ENCODE measurements at places on chromosomes 11 and 22. TPM values are rescaled to one million over a fixed set of nuclear protein-coding genes. Genes with fewer than 3 reads are reported as not detected.

GRCh38 chr22:39556970-39557841, 13.3 kb upstream of the CACNA1I start:
- no peak overlapping the region for H3K27ac ChIP-seq
- H3K4me1 ChIP-seq = no peaks in the 10 kb centered on the region
- H3K27me3 ChIP-seq = no peaks in the 10 kb centered on the region
- peak; percentile 50 for DNase-seq
- no peaks in the 10 kb centered on the region for H3K36me3 ChIP-seq
- H3K4me3 ChIP-seq = peak overlapping the region; percentile 17

- no peak overlapping the region for H3K4me3 ChIP-seq
- no peak overlapping the region for H3K27ac ChIP-seq
- H3K27me3 ChIP-seq = no peaks in the 10 kb centered on the region
- peaks cover 94% of the 10 kb centered on the region for H3K36me3 ChIP-seq
- no peak for DNase-seq
- no peaks in the 10 kb centered on the region for H3K4me1 ChIP-seq
Observed at GRCh38 chr22:41350087-41350486, 31.7 kb upstream of the TEF start.

GRCh38 chr11:112355726-112356125, 95.1 kb upstream of the PLET1 start:
- H3K27ac ChIP-seq = no peak overlapping the region
- no peak overlapping the region for H3K4me3 ChIP-seq
- no peaks in the 10 kb centered on the region for H3K4me1 ChIP-seq

DNA sequence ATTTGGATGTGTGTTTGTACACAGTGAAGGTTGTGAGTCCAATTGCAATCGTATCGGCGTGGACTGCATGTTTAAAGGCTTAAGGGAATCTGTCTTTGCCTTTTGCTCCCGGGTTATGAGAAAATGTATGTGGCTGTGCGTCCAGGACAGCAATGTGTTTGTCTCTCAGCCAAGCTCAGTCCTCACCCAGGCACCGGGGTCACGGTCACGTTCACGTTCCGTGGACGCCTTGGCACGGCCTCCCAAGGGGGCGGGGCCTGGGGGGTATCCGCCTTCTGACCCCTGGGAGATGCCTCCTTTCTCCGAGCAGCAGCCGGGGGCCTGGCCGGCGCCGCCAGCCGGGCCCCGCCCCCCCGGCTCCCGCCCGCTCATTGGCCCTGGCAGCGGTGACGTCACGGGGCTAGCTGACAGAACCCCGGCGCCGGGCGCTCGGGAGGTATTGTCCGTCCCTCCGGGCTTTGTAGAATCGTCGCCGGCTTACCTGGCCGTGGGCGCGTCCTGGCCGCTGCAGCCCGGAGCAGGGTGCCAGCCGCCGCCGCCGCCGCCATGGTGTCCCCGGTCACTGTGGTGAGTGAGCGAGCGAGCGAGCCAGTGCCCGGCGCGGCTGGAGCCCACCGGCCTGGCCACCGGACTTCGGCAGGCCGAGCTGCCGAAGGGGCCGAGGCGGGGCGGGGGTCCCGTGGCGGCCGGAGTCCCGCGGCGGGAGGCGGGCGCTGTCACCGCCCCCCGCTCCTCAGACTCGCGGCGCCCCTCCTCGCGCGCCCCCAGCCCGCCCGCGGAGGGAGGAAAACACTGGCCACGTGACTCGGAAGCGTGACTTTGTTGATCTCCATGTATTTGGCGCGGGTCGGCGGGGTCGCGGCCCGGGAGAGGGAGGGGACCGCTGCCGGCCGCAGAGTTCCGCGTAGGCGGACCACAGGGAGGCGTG, at the start of gene TMEM86A:
TSS of gene TMEM86A (plus strand) at position 439 of the 928 bp plus-strand sequence. CDS start at position 547, 108 bp downstream.
- H3K36me3 ChIP-seq = no peaks in the 10 kb centered on the region
- no peaks in the 10 kb centered on the region for H3K27me3 ChIP-seq
- H3K4me3 ChIP-seq = peak within 1 kb of the TSS; percentile 42
- peaks cover 6% of the 10 kb centered on the region for H3K4me1 ChIP-seq

Gene CD248
- 1.8 TPM for total RNA-seq

Gene MRGPRF
- total RNA-seq = not detected

Gene RTN4RL2
- total RNA-seq = 0.47 TPM

DNA sequence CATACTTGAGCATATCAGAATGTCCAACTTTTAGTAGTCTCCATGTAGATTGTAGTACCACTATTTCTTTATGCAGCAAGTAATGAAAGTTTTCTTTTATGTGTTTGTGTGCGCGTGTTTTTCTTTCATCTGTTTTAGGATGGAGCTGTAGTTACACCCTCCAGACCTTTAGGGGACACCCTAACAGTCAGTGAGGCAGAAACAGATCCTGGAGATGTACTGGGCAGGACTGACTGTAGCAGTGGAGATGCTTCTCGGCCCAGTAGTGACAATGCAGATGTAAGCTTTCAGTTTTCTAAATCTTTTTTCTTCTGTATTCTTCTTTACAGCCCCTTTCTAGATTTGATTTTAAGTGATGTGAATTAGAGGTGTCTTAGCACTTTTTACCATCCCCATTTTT, 79.9 kb upstream of the GRIK4 start:
- H3K27me3 ChIP-seq = no peaks in the 10 kb centered on the region
- H3K4me1 ChIP-seq = no peaks in the 10 kb centered on the region
- no peak overlapping the region for H3K4me3 ChIP-seq
- H3K27ac ChIP-seq = no peak overlapping the region
- DNase-seq = no peak
- no peaks in the 10 kb centered on the region for H3K36me3 ChIP-seq

GRCh38 chr11:57640068-57640800, 9.5 kb downstream of the YPEL4 start:
- no peaks in the 10 kb centered on the region for H3K36me3 ChIP-seq
- H3K27me3 ChIP-seq = peaks cover 4% of the 10 kb centered on the region
- no peak overlapping the region for H3K4me3 ChIP-seq
- H3K4me1 ChIP-seq = peaks cover 8% of the 10 kb centered on the region

Gene TESMIN
- total RNA-seq = 8.5 TPM

Gene OR52J3
- not detected for total RNA-seq

- peaks cover 3% of the 10 kb centered on the region for H3K27me3 ChIP-seq
- H3K4me1 ChIP-seq = peaks cover 2% of the 10 kb centered on the region
- H3K4me3 ChIP-seq = no peak overlapping the region
- no peaks in the 10 kb centered on the region for H3K36me3 ChIP-seq
- no peak for DNase-seq
Observed at GRCh38 chr11:46338636-46338987, 8.7 kb upstream of the DGKZ start.

Gene IGSF22
- 4.9 TPM for total RNA-seq

Gene MMP13
- total RNA-seq = not detected

Gene OR4A16
- total RNA-seq = not detected

- no peak overlapping the region for H3K4me3 ChIP-seq
- no peaks in the 10 kb centered on the region for H3K36me3 ChIP-seq
- no peak overlapping the region for H3K27ac ChIP-seq
Observed at GRCh38 chr11:15006139-15006759, 34.1 kb upstream of the CALCA start.

Gene NCF4
- 3.7 TPM for total RNA-seq

DNA sequence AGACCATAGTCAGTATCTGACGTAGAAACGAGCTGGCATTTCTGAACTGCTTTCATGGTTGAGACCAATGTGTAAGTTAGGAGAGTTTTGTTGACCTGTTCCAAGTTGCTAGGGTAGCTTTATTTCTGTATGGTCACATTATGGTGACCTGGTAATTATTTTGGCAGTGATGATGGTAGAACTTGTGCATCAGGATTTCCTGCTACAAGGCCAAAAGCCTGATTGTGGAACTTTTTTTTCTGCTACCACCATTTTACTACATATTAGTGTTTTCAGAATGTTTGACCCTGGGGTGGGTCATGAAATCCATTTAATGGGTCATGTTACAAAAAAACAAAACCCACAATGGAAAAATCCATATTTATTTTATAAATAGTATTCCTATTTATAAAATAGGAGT, 18.9 kb downstream of the FBXO7 start:
- DNase-seq = no peak
- H3K27me3 ChIP-seq = no peaks in the 10 kb centered on the region
- no peak overlapping the region for H3K27ac ChIP-seq
- no peaks in the 10 kb centered on the region for H3K4me1 ChIP-seq
- peaks cover 89% of the 10 kb centered on the region for H3K36me3 ChIP-seq

- H3K36me3 ChIP-seq = peaks cover 53% of the 10 kb centered on the region
- H3K4me3 ChIP-seq = no peak overlapping the region
- peak overlapping the region; percentile 48 for H3K27ac ChIP-seq
- no peak for DNase-seq
- H3K27me3 ChIP-seq = no peaks in the 10 kb centered on the region
Observed at GRCh38 chr22:37312549-37313183, 30.4 kb downstream of the CYTH4 start.

- DNase-seq = no peak
- no peaks in the 10 kb centered on the region for H3K27me3 ChIP-seq
- no peaks in the 10 kb centered on the region for H3K4me1 ChIP-seq
- H3K4me3 ChIP-seq = no peak overlapping the region
- H3K36me3 ChIP-seq = no peaks in the 10 kb centered on the region
- no peak overlapping the region for H3K27ac ChIP-seq
Observed at GRCh38 chr11:93025558-93026255, 56.3 kb downstream of the MTNR1B start.

- no peak overlapping the region for H3K4me3 ChIP-seq
- H3K27ac ChIP-seq = no peak overlapping the region
- no peak for DNase-seq
- no peaks in the 10 kb centered on the region for H3K4me1 ChIP-seq
Observed at GRCh38 chr11:8286886-8287285, 23.2 kb upstream of the LMO1 start.

Gene C11orf16
- not detected for total RNA-seq

DNA sequence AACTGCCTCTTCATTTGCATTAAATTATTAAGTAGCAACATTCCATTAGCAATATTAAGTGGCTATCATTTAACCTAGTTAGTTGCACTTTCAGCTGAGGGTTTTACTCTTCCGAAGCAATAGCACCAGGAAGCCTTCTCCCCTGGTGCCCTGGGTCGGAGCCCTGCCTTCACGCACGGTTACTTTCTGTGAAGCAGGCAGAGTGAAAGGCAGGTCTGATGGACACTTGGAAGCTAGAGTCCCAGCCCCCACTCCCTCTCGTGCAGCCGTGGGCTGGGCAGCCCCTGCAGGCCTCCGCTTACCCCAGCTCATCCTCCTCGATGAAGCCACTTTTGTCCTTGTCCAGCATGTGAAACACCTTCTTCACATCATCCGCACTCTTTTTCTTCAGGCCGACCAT, 2.0 kb downstream of the PVALB start:
- DNase-seq = no peak
- no peak overlapping the region for H3K4me3 ChIP-seq
- H3K4me1 ChIP-seq = no peaks in the 10 kb centered on the region
- no peak overlapping the region for H3K27ac ChIP-seq
- H3K27me3 ChIP-seq = peaks cover 4% of the 10 kb centered on the region

DNA sequence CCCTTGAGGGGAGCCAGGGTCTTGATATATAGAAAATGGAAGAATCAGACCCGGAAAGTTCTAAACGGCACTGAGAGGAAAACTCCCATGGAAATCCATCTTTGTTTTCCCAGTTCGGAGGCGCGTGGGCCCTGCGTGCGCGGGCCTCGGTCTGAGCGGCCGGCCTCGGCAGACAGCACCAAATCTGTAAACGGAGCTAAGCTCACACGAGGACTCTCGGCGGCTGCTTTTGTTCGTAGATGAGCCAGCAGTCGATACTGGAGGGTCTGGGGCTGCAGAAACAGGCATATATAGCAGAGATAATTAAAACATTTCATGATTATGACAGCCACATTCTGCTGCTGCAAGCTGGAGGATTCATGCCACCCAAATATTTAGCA, 68.5 kb upstream of the PPARA start:
- H3K36me3 ChIP-seq = peaks cover 4% of the 10 kb centered on the region
- H3K27ac ChIP-seq = no peak overlapping the region
- H3K4me1 ChIP-seq = no peaks in the 10 kb centered on the region
- H3K4me3 ChIP-seq = no peak overlapping the region
- DNase-seq = no peak

Gene SOX6
- total RNA-seq = not detected

DNA sequence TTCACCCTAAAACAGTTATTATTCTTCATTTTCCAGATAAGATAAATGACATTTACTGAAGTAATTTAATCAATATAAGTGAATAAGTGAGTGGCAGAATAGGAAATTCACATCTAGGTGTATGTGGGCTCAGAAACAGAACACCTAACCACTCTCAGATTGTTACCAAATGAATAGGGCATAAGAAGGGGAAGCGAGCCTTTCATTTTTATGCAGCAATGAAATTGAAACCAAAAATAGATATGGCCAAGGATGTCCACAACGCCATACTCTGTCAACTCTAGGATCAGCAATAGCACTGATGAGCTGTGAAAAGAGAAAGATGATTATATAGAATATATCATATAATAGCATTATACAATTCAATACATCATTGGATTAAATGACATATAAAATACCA, 398.1 kb upstream of the API5 start:
- H3K4me1 ChIP-seq = no peaks in the 10 kb centered on the region
- DNase-seq = no peak
- no peak overlapping the region for H3K4me3 ChIP-seq
- H3K36me3 ChIP-seq = no peaks in the 10 kb centered on the region

GRCh38 chr11:121500275-121500674, 47.5 kb upstream of the SORL1-AS1 start:
- H3K27ac ChIP-seq = no peak overlapping the region
- no peak for DNase-seq
- no peaks in the 10 kb centered on the region for H3K27me3 ChIP-seq
- H3K4me3 ChIP-seq = no peak overlapping the region
- H3K4me1 ChIP-seq = peaks cover 3% of the 10 kb centered on the region

Gene FIBIN
- not detected for total RNA-seq

GRCh38 chr22:38214302-38215056, 12.7 kb downstream of the MAFF start:
- H3K4me1 ChIP-seq = peaks cover 12% of the 10 kb centered on the region
- DNase-seq = peak; percentile 70
- H3K36me3 ChIP-seq = no peaks in the 10 kb centered on the region
- peak overlapping the region; percentile 30 for H3K4me3 ChIP-seq
- H3K27me3 ChIP-seq = no peaks in the 10 kb centered on the region

Gene DDIAS
- 1.1 TPM for total RNA-seq

Gene OR5B21
- not detected for total RNA-seq

DNA sequence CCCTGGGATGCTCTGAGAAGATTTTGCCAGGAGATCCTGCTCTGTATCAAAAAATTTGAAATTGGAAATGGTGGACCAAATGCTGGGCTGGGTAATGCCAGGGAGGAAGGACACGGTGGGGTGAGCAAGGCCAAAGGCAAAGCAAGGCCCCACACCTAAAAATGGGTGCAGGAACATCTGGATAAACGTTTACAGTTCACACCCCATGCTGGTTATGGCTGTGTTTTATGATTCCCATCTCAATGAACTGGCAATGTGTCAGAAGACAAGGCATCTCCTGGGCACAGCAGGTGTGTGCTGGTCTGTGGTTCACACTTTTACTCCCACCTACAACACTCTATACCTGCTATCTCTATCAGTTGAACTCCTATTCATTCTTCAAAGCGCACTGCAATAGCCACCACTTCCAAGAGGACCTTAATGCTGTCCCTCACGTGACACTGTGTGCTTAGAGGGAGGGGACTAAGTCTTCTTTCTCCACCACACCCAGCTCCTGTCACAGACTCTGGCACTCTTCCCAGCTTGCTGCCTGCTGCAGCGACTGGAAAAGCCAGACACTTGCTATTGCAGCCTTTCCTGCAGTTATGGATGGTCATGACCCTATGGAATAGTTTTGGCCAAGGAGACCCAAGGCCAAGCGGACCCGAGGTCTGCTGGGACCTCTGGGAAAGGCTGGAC, 277.5 kb downstream of the CTTN start:
- H3K27ac ChIP-seq = no peak overlapping the region
- no peaks in the 10 kb centered on the region for H3K36me3 ChIP-seq
- H3K4me3 ChIP-seq = no peak overlapping the region
- H3K27me3 ChIP-seq = no peaks in the 10 kb centered on the region
- DNase-seq = no peak
- H3K4me1 ChIP-seq = no peaks in the 10 kb centered on the region

Measured in naive thymus-derived CD4-positive, alpha-beta T cell (primary cell).